Stimulated activated CD4-positive, alpha-beta T cell treated with anti-CD3 and anti-CD28 coated beads, TNF-alpha, amount 100 ng/mL, for 4 hours (primary cell): ENCODE measurements at places on chromosomes 4 and X.

DNA sequence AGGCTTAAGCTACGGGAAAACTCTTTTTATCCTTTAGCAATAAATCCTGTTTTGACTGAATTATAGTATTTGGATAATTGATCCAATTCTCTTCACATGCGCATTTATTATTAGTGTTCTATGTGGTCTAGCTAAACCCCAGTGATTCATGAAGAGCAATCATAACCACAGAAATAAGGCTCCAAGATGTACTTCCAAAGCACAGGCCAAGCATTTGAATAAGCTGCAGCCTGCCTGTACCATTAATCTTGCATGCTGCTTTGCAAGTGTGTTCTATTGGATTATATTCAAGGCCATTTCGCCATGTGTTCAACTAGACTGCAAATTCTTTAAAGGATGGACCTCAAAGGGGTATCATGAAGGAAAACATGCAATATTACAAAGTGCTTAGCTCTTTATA, 385.2 kb upstream of the FAT1 start:
- DNase-seq: no peak

DNA sequence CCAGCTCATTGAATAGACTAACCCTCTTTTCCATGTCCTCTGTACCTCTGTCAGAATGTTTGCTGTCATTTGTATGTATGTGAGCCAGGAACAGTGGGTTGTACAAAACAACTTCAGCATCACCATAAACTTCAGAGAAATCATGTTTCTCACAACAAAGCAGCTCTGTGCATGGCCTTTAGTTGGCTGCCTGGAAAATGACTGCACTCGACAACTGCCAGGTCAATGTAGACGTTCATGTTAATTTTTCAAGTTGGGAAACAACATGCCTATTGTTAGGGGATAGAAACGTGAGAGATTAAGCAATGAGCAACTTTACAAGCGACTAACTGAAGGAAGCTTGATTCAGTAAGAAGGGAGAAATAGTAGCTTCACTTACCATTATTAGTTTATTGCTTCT, 17.9 kb upstream of the CXCL11 start:
- no peak for DNase-seq

DNA sequence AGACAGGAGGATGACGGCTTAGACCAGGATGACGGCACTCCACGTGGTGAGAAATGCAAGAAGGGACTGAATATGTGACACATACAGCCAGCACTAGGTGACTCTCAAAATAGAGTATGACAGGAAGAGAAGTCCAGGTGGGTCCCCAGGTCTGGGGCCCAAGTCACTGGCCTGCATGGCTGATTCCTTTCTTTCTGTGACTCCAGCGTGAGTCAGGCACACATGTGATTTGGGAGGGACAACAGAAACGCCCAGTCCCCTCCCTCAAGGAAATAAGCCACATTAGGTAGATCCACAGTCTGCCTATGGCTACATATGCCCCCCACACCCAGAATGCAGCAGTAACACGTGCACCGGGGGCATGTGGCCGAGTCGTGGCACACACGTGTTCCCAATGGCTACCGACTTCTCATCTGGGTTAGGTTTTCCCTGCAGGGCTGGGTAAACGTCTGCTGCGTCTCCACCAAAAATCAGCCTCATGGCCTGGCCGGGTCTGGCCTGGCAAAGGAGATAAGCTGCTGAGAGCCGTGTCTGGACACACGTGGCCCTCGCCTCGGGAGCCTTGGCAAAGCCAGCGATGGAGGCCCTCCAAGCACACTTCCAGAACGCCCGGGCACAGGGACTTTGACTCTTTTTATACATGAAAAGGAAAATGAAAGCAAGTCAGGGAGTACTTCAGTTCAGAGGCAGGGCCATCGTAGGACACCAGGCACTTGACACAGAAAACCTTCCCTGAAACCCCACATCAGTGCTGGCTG, 19.3 kb downstream of the SEL1L3 start:
- DNase-seq: no peak

- no peak for DNase-seq
Observed at GRCh38 chr4:23084559-23085248, 392.0 kb downstream of the GBA3 start.

GRCh38 chr4:81040012-81040659, 9.6 kb downstream of the BMP3 start:
- DNase-seq: no peak

- no peak for DNase-seq
Observed at GRCh38 chrX:10062980-10063379, 93.8 kb upstream of the CLCN4 start.

DNA sequence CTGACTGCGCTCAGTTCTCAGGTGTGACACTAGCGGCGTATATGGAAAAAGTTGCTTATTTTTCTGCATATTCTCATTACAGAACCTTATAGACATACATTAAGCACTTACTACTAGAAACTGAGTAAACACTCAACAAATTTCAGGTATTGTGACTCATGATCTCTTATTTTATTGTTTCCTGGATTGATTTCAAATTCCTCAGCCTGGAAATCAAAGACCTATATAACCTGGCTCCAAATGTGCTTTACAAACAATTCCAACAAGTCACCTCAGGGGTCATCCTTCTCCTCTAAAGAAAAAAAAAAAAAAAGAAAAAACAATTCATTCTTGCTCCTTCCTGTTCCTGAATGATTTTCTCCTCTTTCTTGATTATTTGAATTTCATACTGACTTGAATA, 152.3 kb downstream of the ADAM29 start:
- no peak for DNase-seq

GRCh38 chr4:74315376-74315775, 7.1 kb downstream of the EPGN start:
- DNase-seq: no peak

GRCh38 chr4:53921856-53922255, 142.5 kb downstream of the CHIC2 start:
- no peak for DNase-seq

DNA sequence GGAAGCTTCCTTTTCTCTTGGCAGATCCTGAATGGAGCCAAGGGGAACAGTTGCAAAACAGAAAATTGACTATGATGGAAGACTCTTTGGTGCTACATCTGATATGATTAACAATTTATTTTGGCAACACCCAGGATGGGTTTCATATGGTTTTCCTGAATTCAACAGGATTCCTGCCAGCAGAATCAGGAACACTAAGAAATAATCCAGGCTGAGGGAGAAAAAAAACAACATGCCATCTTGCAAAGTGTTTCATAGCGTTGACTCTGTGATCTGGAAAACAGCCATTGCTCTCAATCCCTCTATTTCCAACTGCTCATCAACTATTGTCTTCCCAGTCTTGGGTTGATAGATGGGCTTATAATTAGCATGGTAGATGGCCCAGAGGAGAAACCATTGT, 303.8 kb upstream of the KLF3 start:
- no peak for DNase-seq

DNA sequence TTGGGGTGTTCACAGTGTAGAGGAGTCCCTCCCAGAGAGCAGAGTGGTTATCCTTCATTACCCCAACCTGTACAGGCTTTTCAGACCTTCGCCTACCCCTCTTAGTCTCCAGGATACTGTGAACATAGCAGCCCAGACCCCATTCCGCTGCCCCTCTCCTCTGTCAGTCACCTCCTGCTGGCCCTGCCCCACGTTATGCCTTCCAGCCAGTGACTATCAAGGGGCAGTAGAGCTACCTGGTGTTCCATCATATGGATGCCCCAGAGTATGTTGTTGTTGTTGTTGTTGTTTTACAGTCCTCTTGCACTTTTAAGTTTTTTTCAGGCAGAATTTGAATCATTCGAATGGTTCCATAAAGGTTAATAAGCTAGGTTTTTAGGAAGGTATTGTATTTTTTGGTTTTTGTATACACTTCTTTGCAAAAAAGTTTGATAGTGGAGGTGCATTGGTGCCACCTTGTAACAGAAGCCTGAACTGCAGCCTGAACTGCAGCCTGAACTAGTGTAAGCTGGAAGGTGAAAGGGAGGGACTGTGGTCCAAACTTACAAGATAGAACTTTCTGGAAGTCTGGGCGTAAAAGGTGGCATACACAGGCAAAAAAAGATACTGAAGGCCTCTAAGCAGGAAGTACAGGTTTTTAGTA, 101.4 kb upstream of the RAB40AL start:
- no peak for DNase-seq

GRCh38 chr4:60327651-60328050, 872.5 kb upstream of the ADGRL3 start:
- DNase-seq: no peak

DNA sequence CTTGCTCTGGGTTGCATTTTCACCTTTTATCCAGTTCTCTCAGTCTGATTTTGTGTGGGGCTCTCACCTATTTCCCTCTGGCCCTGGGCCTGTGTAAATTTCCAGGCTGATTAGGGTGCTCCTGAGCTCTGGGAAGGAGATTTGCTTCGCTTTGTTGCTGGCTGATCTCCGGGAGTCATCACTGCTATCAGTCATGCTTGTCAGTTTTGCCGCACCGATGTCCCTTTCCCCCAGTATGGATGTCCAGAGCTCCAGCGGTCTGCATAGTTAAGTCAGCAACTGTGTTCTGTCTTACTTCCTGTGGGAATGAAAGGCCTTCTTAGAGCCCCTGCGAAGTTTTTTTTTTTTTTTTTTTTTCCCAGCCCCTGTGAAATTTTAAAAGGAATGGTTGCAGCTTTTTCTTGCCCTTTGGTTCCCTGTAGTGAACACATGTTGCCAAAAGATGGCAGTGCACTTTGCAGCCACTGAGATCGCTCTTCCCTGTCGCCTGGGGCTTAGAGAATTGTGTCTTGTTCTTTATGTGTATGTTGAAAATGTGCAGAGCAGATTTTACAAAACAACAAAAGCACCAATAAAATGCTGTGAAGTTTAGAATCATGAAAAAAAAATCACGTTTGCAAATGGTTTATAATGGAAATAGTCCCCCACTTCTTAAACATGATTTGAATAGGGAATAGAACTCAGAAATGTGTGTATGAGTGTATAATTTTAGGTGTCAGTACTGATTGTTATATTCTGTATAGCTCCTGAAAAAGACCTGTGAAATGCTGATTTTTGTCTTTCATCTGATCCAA, 109.1 kb upstream of the SLC4A4 start:
- DNase-seq: no peak

DNA sequence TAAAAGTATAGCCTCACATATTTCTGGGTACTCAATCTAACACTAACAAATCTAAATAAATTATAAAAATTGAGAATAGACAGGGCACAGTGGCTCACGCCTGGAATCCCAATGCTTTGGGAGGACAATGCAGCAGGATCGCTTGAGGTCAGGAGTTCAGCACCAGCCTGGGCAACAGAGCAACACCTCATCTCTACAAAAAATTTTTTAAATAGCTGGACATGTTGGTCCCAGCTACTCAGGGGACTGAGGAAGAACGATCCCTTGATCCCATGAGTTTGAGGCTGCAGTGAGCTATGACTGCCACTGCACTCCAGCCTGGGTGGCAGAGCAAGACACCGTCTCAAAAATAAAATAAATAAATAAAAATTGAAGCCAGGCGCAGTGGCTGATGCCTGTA, 192.7 kb downstream of the LRBA start:
- DNase-seq: no peak

- no peak for DNase-seq
Observed at GRCh38 chr4:5524446-5525299, 183.7 kb downstream of the EVC2 start.

- DNase-seq: no peak
Observed at GRCh38 chrX:150324035-150324728, 38.9 kb upstream of the MAMLD1 start.

GRCh38 chr4:74758551-74759145, 35.7 kb downstream of the BTC start:
- DNase-seq: no peak

DNA sequence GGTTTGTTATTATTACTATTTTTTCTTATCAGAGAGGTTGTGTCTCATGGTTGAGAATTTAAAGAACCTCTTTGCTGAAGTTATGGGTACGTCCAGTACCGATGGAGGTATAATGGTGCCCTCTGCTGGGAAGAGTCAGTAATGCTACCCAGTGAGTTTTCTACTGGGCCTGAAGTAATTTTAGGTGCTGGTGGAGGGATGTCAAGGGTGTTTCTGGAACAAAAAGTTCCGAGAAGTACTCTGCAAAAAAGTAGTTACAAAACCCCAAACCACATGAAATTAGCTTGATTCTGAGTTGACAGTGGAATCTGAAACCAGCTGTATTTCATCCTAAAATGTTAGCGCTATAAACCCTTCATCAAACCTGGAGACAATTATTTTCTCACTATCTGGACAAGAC, 102.5 kb upstream of the MID1 start:
- DNase-seq: no peak

GRCh38 chrX:108297290-108297689, 140.9 kb downstream of the COL4A6 start:
- no peak for DNase-seq

DNA sequence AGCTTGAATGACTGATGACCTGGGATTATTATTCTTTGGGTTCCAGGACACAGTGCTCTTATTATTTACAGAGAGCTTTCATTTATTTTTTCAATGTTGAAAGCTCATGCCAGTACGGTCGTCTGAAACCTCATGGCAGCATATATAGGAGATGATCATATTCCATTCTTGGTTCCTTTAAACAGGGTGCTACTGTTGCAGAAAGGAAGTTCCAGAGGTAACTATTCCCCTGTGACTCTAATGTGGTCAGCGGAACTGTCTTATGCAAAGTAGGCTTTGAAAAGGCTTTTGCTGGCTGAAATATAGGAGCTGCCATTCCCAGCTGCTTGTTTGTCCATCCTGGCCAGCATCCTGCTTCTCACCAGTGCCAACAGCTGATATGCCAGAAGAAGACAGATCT, 208.3 kb upstream of the LEF1 start:
- no peak for DNase-seq

DNA sequence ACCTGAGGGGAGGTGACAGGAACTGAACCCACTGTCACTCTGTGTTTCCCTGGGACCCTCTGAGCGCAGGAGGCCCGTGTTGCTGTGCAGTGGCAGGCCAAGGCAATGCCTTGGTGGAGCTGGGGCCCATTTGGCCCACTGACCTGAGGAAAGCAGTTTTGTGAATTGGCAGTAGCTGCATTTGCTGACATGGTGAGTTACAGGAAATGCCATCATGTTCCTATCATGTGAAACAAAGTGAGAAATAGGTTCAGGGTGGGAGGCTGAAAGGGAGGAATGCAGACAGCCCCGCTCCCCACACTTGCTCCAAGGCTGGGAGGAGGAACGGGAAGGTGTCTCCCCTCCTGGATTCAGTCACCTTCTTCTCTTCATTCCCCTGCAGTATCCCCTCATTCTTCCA, 146.1 kb downstream of the PTTG2 start:
- no peak for DNase-seq

GRCh38 chr4:46425775-46426400, 36.0 kb upstream of the GABRA2 start:
- no peak for DNase-seq

DNA sequence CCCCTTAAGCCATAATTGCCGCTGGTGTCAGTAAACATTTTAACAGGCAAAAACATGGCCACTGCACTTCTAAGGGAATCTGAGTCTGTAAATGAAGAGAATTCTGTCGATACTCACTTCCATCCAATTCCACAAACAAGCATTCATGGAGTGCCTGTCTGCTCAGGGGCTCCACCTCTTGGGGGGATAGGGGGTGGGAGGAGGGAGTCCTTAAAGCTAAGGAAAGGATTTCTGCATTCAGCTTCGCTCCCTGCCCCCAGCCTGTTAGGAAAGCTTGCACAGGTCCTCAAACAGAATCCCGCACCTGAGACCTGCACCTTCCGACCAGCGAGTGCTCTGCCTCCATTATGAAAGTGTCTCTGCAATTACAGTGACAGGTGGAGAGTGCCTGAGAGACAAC, 130.2 kb upstream of the KIT start:
- DNase-seq: no peak
